IPS DF 6.9 (cell line): ENCODE measurements at places on chromosomes 3 and 15.

DNA sequence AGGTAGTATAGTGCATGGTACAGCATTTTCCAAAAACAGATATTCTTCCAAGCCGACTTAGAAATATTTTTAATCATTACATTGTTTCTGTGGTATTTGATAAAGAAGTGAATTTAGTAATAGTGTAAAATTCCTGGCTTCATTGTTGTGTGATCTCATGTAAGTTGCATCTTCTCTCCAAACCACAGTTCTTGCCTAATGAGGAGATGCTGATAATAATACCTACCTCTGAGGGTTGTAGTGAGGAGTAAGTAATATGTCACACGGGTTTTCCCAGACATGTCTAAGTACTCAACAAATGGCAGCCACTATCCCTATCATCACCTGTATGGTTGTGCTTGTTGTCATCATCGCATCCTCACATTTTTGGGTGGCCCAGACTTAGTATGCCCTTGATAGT lies 167.3 kb downstream of the SLCO3A1 start:
- no peak for DNase-seq

GRCh38 chr3:32237670-32238452 lies 619 bp upstream of the CMTM8 start:
- DNase-seq: no peak

DNA sequence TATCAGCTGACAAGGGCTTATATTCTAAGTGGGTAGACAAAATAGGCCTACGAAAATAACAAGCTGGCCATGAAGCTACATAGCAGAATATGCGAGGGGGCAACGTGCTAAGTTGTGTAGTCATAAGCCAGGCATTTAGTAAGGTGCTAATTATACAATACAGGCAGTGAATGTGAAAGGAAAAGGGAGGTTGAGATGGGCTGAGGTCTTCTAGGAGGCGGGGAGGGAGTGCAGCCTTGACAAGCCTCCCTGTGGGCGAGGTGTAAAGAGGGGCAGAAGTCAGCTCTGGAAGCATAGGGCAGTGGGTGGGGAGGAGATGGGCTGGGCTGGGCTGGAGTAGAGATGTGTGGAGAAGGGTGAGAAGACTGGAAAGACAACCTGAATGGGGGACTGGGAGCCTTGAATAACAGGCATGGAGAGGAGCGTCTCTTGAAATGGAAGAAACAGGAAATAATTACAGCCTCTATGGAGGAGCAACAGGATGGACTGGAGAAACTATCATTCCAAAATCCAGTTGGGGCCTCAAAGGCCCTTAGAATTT lies 1.2 kb downstream of the TIGIT start:
- DNase-seq: no peak

DNA sequence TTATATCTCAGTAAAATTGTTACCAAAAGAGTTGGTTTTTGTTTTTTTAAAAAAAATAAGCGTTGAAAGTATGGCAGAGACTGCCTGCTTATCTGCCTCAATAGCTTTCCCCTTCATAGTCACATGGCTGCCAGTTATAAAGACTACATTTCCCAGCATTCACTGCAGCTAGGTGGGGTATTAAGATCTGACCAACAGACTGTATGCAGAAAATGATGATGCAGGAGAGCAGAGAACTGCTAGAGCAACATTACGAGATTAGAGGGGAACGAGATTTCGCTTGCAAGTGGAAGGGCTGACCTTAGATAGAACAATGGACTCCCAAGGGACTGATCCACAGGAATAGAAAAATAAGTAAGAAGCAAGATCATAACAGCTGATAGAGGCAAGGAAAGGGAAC lies 14.3 kb downstream of the RHOA start:
- no peak for DNase-seq

GRCh38 chr3:28240441-28240840 lies 978 bp upstream of the CMC1 start:
- peak; percentile 29 for DNase-seq

- DNase-seq: no peak
Measured at GRCh38 chr15:101233651-101234280, 18.1 kb downstream of the CHSY1 start.

GRCh38 chr3:79111375-79112052 lies 656.3 kb downstream of the ROBO1 start:
- DNase-seq: no peak

GRCh38 chr3:167114619-167115018 lies 265.5 kb downstream of the ZBBX start:
- no peak for DNase-seq

- no peak for DNase-seq
Measured at GRCh38 chr3:37862219-37862902, 681 bp downstream of the CTDSPL start.

GRCh38 chr3:61894988-61895935 lies 333.9 kb downstream of the PTPRG start:
- DNase-seq: no peak

DNA sequence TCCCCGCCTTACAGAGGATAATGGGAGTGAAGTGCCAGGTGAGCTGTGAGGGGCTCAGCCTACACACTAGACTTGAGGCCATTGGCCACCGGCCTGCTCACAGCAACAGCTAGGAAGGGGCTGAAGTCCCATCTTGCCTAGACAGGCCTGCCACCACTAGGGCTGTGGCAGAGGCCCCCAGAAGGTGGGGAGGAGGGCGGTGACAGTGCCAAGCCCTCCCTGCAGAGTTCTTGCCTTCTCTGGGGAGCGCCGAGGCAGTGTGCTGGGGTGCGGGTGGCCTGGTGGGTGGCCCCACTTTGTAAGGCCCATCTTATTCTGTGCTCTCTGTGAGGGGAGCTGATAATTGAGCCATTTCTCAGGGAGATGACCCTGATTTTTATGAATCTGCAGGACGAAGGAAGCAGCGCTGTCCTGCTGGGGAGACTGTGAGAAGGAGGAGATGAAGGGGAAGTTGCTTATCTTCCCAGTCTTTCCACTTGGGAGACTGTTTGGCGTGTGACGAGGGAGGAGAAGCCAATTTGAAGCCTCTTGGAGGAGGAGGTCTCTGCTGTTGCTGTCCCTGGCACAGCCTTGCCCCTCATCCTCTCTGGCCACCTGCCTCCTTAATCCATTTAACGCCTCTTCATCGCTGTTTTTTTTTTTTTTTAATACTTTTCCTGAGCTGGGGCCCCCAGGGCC lies 104.3 kb downstream of the LINGO1 start:
- DNase-seq: no peak

DNA sequence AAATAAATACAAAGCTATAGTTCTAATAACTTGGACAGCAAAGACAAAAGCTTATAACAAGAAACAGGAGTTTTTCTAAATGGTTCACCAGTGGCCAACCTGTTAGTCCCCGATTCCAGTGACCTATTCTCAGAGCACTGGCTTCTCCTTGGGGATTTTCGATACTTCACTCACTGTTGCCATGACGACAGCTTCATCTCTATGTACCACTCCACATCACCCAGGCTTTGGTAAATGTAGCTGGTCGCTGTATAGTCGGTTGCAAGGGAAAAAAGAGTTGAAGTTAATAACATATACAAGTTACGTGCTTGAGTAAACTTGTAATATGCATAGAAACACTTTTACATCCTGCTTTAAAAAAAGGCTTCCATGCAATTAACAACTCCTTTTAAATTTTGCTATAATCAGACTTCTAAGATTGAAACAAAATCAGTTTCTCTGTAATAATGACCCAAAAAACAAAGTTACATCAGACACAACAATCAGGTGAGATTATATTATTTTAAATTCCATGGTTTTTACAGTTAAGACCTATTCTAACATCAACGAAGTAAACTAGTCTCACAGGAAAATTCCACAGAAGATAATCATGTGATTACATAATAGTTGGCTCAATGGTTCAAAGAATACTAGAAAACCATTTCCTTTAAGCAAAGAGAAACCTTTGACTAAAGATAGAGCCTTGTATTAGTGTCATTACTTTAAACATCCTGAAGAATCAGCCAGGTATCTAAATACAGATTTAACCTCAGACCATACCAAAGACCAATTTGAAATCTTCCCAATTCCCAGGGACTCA lies 2.9 kb downstream of the CCNL1 start:
- DNase-seq: no peak

DNA sequence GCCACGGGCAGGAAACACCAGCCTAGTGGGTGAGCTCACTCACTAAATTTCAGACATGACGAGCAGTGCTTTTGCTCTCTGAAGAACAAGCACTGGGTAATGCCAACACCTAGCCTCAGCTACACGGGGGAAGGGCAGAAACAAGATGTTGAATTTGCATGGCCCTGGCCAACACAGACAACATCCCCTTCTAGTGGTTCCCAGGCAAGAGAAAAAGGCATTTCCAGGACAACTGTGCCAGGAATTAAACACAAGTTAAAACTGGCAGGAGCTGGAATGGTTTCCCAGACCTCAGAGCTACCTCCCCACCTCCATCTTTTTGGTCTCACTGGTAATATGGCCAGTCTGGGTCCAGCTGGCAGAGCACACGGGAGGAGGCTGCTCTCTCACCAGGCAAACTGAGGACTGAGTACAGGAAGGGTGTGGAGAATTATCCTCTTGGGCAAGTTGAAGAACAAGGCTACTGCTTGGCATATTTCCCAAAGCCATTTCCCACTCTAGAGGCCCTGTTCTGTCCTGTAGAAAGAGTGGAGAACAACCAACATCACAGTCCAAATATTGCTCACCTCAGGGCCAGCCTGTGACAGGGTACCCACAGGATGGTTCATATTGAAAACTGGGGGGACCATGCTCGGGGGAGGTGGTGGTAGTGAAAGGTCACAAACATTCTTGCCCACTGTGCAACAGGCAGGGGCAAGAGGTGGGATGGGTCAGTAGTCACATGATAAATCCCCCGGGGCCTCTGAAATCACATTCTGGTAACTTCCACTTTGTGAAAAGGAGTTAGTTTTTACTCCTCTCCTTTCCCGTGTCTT lies 26.5 kb downstream of the TSPAN3 start:
- DNase-seq: no peak

GRCh38 chr15:27412415-27412814 lies 441.4 kb downstream of the GABRG3 start:
- DNase-seq: peak; percentile 13

DNA sequence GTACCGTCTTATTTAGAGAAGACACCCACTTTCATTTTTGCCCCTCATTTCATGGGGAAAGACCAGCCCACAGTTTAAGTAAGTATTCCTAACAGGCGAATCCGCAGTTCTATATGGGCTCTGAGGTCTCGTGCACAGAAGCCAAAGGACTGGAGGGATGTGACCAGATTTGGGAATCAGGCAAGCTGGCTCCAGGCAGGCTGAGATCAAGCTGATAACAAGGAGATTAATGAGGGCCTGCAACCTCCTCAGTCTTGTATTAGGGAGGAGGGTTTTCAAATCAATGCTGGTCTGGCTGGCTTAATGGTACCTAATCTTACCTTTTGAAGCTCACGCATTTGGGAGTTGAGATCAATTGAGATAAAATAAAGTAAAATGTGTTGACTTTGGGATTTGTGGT lies 15.3 kb downstream of the ST8SIA2 start:
- DNase-seq: no peak

DNA sequence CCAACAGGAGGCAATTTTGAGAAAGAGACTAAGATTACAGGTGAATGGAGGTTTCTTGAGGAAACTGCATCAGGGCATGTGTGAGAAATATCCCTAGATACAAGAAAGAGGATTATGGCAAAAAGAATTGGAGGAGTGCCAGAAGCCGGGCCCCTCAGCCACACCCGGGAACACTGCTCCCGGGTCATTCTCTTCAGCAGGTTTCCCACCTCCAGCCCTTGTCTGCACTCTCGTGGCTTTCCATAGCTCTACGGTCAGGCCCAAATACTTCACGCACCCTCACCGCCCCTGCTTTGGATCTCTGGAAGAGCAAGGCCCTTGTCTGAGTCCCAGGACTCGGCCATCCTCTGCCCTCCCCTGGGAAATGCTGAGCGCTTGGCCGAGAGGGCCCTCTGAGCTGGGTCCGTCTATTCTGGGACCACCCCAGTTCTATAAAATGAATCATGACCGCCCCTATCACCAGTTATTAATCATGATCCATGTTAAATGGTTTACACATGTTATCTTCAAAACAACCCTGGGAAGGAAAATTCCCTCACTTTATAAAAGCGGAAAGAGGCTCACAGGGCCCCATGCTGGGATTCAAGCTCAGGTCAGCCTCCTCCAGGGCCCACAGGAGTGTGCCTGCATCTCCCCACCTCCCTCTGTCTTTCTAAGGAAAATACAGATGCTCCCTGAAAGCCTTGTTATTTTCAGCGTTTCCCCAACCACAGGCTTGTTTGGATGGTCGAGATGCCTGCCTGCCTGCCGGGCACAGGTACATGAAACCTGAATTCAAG lies 38.8 kb upstream of the SPTBN5 start:
- no peak for DNase-seq

GRCh38 chr3:105515372-105515771 lies 148.7 kb downstream of the ALCAM start:
- DNase-seq: no peak

GRCh38 chr3:129347458-129347845 lies 68.8 kb downstream of the HMCES start:
- no peak for DNase-seq

- no peak for DNase-seq
Measured at GRCh38 chr15:54374184-54374952, 396.1 kb downstream of the UNC13C start.

DNA sequence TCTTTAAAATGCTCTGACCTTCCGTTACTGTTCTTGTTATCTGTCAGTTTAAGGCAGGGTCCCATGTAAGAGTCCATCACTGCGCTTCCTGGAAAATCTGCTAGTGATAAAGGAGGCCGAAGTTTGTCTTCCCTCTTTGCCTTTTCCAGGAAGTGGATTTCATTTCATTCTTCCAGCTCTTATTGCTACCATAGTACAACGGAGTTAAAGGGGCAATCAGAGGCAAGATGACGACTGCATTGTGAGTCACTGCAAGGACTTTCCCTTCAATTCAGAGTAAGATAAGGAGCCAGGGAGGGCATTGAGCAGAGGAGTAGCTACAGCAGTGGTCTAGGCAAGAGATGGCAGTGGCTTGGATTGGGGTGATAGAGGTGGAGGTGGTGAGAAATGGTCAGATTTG lies 17.2 kb upstream of the DET1 start:
- no peak for DNase-seq

GRCh38 chr15:80727596-80727995 lies 32.5 kb downstream of the ABHD17C start:
- no peak for DNase-seq

DNA sequence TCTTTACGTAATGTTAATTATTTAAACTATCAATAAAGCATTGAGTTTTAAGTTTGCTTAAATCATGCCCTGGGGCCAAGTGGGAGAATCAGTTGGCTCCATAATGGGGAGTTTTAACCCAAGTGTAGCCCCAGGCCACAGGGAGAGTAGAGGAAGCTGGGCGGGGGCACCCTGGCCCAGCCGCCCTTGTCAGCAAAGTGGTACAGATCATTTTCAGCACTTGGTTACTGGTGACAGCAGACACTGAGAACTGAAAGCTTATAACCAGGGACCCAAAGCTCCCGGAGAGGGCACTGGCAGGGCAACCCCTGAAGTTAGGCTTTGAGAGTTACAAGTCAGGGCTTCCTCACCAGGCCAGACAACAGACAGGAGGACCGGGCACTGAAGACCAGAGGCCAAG lies 90.6 kb downstream of the SEMA5B start:
- no peak for DNase-seq
